CD8-positive, alpha-beta memory T cell (primary cell): ENCODE measurements at places on chromosomes 3 and 15. TPM values are rescaled to one million over a fixed set of nuclear protein-coding genes. Genes with fewer than 3 reads are reported as not detected.

The LMAN1L gene
- 0.27 TPM for total RNA-seq

The SNRPA1 gene
- 225 TPM for total RNA-seq

The CACNA1D gene
- total RNA-seq: 0.26 TPM

The HLTF gene
- 17.5 TPM for total RNA-seq

The ZDHHC19 gene
- not detected for total RNA-seq

The RETNLB gene
- total RNA-seq: not detected

- no peaks in the 10 kb centered on the region for H3K27me3 ChIP-seq
- no peaks in the 10 kb centered on the region for H3K36me3 ChIP-seq
- no peak for DNase-seq
- no peaks in the 10 kb centered on the region for H3K4me1 ChIP-seq
- H3K27ac ChIP-seq: no peak overlapping the region
- no peak overlapping the region for H3K4me3 ChIP-seq
Measured at GRCh38 chr3:124248471-124249028, 256.6 kb upstream of the ROPN1 start.

DNA sequence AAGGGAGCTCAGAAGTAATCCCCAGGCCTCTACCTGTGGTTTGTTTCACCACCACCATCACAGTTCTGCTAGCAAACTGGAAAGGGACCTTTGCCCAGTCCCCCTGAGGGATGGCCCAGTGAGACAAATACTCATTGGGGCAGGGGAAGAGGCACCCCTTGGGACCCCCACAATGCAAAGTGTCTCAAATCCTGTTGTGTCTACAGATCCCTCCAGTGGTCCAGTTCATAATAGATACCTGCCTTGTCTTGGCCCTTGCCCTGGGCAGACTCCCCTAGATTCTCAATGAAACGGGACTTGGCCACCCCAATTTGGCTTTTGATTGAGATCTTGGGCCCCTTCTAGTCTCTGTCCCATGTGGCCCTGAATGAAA, 43.8 kb upstream of the RAB6B start:
- H3K36me3 ChIP-seq: no peaks in the 10 kb centered on the region
- no peak for DNase-seq
- no peaks in the 10 kb centered on the region for H3K27me3 ChIP-seq
- H3K4me1 ChIP-seq: no peaks in the 10 kb centered on the region
- no peak overlapping the region for H3K4me3 ChIP-seq

DNA sequence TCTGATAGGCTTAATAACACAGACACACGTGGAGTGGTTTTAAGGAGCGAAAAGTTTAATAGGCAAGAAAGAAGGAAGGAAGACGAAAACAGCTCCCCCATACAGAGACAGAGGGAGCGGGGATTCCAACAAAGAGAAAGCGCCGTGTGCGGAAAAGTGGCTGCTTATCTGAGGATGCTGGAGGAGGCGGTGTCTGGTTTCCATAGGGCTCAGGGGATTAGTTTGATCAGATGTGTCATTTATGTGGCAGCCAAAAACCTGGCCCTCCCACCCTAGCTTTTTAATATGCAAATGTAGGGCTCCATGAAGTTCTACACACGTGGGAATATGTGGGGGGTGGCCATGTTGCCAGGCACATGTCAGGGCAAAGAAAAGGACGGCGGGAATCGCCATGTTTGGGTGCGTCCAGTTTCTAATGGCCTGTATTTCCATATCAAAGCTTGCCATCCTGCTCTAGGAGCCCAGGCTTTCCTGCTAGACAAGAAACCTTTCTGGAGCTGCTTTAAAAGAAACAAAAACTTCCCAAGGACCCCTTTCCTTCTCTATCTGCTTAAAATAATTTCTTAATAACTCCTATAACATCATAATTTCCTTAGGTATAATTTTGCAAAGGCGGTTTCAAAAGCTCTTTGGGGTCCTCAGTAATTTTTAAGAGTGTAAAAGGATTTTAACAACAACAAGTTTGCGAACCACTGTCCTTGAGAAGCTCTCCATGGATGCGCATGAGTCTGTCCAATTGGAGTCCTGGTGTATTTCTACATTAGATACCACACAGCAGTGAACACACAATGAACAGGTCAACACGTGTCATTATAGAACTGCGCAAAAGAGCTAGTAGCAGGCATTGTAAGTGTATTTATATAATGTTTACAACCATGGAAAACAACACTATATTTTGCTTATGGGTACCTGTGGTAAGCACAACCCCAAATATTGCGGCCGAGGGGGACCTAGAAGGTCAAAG, 622 bp upstream of the ZNF589 start:
- no peaks in the 10 kb centered on the region for H3K36me3 ChIP-seq
- H3K4me3 ChIP-seq: peak overlapping the region; percentile 92
- H3K27me3 ChIP-seq: no peaks in the 10 kb centered on the region
- no peak for DNase-seq

GRCh38 chr15:88938802-88939485, 25.8 kb upstream of the MFGE8 start:
- no peaks in the 10 kb centered on the region for H3K36me3 ChIP-seq
- no peak for DNase-seq
- no peaks in the 10 kb centered on the region for H3K4me1 ChIP-seq
- no peak overlapping the region for H3K4me3 ChIP-seq
- no peaks in the 10 kb centered on the region for H3K27me3 ChIP-seq

DNA sequence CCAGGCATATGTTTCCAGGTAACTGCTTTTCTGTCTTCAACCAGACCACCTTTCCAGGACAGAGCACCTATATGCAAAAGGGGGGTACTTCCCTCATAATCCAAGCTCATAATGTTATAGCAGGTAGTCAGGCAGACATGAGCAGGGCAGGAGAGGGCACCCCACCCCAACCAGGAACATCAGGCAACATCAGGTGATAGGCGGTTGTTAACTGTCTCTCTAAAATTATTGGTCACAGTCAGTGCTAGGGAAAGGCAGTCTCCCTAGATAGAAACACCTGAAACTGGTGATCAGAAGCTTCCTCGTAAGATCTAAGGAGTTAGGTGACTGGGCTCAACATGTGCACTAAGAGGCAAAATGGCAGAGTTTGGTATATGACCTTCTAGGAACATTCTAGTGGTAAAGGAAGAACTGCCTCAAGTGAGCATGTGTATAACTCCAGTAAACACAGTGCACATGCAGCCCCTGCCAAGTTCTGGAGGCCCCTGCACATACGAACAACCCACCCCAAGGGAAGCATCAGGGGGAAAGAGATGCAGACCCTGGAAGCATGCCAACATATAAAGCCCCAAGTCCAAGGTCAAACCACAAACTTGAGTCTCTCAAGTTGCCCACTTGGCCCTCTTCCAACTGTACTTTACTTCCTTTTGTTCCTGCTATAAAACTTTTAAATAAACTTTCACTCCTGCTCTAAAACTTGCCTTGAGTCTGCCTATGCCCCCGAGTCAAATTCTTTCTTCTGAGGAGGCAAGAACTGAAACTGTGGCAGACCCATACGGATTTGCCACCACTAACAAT, 270.9 kb downstream of the ULK4 start:
- no peak overlapping the region for H3K4me3 ChIP-seq
- no peaks in the 10 kb centered on the region for H3K36me3 ChIP-seq
- no peaks in the 10 kb centered on the region for H3K27me3 ChIP-seq
- no peak overlapping the region for H3K27ac ChIP-seq
- no peaks in the 10 kb centered on the region for H3K4me1 ChIP-seq

- H3K27ac ChIP-seq: no peak overlapping the region
- H3K36me3 ChIP-seq: no peaks in the 10 kb centered on the region
- no peaks in the 10 kb centered on the region for H3K4me1 ChIP-seq
- no peaks in the 10 kb centered on the region for H3K27me3 ChIP-seq
- DNase-seq: no peak
Measured at GRCh38 chr3:84265768-84266167, 693.0 kb upstream of the CADM2 start.

GRCh38 chr3:58064923-58065638, 56.9 kb downstream of the FLNB start:
- H3K27me3 ChIP-seq: no peaks in the 10 kb centered on the region
- no peak overlapping the region for H3K27ac ChIP-seq
- H3K4me1 ChIP-seq: peaks cover 9% of the 10 kb centered on the region
